Neural progenitor cell (in vitro differentiated cells): ENCODE measurements at places on chromosomes 1 and 21. TPM values are rescaled to one million over a fixed set of nuclear protein-coding genes. Genes with fewer than 3 reads are reported as not detected.

DNA sequence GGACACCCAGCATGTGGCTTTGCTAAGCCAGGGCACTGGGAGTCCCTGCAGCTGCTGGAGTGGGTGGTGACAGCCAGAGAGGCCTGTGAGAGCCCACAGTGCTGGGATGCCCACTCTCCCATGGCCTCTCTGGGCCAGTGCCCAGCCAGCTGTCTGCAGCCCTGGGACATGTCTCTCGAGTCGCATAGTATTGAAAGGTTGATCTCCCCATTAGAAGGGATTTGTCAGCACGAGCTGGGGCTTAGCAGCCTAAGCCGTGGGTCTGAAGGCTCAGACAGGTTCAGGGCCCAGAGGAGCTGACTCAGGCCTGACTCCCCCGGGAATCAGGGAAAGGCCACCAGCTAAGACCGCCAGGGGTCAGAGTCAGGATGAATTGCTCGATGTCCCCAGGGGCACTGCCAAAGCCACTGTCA, 53.5 kb downstream of the FOXD2 start:
- H3K36me3 ChIP-seq = no peaks in the 10 kb centered on the region
- H3K4me1 ChIP-seq = peaks cover 10% of the 10 kb centered on the region
- H3K27me3 ChIP-seq = peaks cover 62% of the 10 kb centered on the region
- DNase-seq = peak; percentile 53
- no peak overlapping the region for H3K27ac ChIP-seq

DNA sequence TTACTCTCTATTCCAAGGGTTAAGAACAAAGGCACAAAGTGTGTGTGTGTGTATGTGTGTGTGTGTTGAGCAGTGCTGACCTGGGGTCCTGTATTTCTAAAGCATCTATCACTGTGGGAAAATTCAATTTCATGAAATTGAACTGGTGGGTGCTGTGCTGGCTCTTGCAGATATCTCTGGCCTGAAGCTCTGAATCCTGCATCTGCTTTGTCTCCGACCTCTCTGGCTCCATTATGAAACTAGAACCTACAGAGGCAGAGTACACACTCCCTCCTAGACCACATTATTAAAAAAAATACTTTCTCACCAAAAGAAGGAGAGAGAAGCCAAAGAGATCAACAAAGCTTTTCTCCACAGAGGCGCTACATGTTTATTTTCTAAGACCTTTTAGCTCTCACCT, 88.4 kb upstream of the PDE4B start:
- H3K4me3 ChIP-seq = no peak overlapping the region
- no peaks in the 10 kb centered on the region for H3K36me3 ChIP-seq
- H3K27me3 ChIP-seq = no peaks in the 10 kb centered on the region
- H3K4me1 ChIP-seq = peaks cover 17% of the 10 kb centered on the region
- no peak for DNase-seq

Gene PLEKHG5
- 7.4 and 25.9 TPM in 2 replicates for total RNA-seq

DNA sequence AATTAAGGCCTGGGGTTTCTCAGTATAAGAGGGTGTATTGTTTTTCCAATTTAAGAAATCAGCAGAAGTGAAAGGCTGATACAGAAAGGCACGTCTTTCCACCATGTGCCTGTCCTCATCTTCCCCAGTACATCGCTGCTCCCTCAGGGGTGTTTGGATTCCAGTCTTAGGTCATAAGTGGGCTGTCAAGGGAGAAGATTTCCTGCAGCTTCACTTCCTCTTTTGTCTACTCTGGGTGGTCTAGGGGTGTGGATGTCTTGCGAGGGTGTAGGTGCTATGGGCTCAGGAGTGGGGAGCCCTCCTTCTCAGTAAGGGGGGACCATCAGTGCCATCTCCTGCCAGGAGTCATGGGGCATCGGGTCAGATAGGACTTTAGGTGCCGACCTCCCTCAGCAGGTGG, 999.8 kb upstream of the NCAM2 start:
- DNase-seq = no peak
- H3K27me3 ChIP-seq = no peaks in the 10 kb centered on the region
- H3K36me3 ChIP-seq = peaks cover 4% of the 10 kb centered on the region
- H3K4me3 ChIP-seq = no peak overlapping the region

GRCh38 chr1:214977110-214977509, 105.4 kb upstream of the KCNK2 start:
- H3K27ac ChIP-seq = no peak overlapping the region
- H3K4me3 ChIP-seq = no peak overlapping the region
- H3K36me3 ChIP-seq = no peaks in the 10 kb centered on the region
- no peaks in the 10 kb centered on the region for H3K27me3 ChIP-seq
- peaks cover 29% of the 10 kb centered on the region for H3K4me1 ChIP-seq
- peak; percentile 61 for DNase-seq

GRCh38 chr1:75861831-75862230, 65.1 kb downstream of the MSH4 start:
- H3K4me1 ChIP-seq = no peaks in the 10 kb centered on the region
- H3K27ac ChIP-seq = no peak overlapping the region
- H3K27me3 ChIP-seq = no peaks in the 10 kb centered on the region
- no peaks in the 10 kb centered on the region for H3K36me3 ChIP-seq
- H3K4me3 ChIP-seq = no peak overlapping the region
- no peak for DNase-seq
